CD4-positive, alpha-beta T cell treated with Interleukin-10 for 1 hour (primary cell): ENCODE measurements at places on chromosomes 12 and 14.

DNA sequence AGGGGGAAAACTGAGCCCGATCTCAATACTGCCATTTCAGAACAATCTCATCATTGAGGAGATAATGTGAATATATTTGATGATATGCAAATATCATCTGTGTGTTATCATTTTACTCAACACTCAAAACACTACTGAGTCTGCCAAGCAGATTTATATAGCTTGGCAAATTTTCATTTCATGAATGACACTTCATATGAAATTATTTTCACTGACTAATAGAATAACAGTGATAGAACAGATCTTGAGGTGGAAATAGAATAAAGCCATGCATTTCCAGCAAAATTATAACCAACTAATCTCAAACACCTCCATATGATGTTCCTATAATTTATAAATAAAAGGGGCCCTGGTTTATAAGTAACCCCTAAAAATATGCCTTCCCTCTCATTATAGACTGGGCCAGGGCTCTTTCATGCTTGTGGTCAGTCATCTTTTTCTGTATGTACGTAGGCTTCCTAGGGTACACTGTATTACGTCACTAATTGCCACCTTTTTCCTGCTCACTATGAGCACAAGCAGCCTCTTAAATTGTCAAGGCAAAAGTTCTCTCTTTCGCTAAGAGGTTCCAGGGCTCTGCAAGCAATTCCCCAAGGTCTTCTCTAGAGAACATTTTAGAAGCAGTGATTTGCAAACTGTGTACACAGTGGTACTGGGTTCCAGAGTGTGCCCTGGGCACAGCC lies 197.1 kb upstream of the FOXN3 start:
- peak; percentile 27 for DNase-seq

DNA sequence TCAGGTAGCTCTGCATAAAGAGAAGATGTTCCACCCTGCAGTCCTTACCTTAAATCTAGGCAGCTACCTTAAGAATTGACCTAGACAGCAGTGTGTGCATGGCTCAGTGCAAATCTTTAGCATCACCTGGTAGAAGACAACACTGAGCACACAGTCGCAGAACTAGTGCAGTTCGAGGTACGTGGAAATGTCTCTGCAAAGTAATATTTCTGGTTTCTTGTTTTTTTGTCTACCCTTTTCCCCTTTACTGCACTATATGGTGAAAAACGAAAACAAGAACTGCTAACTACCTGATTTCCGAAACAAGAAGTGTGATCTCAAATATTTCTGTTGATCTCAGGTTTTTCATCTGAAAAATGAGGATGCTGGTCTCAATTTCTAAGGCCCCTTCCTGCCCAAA lies 82.5 kb downstream of the ETV6 start:
- no peak for DNase-seq

DNA sequence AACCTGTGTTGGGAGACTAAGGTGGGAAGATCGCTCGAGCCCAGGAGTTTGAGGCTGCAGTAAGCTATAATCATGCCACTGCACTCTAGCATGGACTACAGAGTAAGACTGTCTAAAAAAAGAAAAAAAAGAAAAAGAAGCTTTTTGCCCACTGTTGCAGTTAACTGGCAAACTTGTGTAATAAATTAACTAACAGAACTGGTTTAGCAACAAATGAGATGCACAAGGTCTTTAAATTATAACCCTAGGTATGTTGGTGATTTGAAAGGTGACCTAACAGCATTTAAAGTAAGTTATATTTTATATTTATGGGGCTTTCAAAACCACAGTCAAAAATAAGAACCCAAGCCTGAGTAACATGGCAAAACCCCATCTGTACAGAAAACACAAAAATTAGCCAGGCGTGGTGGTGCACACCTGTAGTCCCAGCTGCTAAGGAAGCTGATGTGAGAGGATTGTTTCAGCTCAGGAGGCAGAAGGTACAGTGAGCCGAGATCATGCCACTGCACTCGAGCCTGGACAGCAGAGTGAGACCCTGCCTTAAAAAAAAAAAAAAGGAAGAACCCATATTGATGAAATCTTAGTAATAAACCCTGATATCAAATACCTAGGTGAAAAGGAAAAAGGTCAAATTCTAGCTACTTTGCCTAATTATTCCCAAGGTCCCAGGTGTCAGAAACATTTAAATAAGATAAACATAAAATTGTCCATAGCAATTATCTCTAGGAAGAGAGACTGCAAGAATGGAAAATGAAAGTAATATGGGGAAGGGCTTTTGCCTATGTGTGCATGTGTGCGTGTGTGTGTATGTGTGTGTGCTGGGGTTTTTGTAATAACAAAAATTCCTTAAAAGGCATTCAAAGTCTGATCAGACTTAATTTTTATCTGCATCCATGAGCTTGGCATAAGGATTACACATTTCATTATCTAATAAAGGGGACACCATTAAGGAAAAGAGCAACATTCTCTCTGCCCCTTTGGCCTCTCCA lies 15.4 kb downstream of the SYNE2 start:
- peak; percentile 68 for DNase-seq

DNA sequence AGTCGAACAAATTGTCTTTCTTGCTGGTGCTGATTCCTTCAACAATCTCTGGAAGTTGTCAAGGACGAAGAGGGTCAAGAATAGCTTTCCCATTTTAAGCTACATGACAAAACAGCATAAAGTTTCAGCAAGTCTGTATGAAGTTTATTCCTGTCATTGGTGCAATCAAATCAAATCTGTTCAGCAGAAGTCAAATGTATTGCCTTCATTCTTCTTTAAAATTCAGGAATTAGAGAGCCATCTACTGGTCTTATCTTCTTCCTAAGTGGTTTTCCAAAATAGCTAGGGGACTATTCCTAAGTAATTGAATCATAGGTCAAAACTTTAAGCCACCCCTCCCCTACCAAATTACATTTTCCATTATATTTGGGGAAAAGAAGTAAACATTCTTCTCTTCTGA lies 990.2 kb downstream of the GALC start:
- DNase-seq: no peak
